ENCODE measurements at places on chromosomes 6 and 20.
A peak's percentile ranks its signal among the peaks of the same experiment; 100 is the strongest.

- no peak for DNase-seq
Measured at GRCh38 chr20:10673176-10673841, 490 bp downstream of the JAG1 start.

DNA sequence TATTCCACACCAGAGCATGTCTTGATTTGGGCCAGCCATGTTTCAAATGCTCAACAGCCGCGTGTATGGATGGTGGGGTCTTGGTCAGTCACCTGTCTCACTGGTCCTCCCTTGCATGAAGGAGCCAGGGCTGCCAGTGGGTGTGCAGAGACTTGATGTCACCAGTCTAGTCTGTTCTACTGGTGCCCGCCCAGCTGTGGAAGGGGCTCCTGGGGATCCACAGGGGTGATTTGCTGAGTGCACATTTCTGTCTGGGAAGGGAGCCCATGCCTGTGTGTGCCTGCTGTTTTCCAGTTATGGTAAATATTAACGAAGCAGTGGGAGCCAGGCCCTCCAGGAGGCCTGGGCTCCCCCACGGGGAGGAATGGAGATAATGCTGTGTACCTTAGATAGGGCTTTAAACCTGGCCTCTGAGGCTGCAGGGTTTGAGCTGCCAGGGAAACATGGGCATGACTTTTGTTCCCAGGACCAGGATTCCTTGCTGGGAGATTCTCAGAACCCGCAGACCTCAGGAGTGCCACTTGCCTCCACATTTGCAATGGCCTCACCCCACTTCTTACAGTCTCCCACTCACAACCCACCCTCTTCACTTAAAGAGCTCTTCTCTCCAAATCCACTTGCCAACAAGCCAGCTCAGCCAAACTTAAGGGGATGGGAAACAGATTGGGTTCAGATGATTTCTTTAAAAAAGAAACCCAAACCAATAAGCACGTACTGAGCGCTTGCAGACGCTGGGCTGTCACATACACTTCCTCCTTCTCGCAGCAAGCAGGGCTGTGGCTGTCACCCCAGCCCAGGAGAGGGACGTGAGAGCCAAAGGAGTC is 54.1 kb downstream of the VEGFA start:
- no peak for DNase-seq

DNA sequence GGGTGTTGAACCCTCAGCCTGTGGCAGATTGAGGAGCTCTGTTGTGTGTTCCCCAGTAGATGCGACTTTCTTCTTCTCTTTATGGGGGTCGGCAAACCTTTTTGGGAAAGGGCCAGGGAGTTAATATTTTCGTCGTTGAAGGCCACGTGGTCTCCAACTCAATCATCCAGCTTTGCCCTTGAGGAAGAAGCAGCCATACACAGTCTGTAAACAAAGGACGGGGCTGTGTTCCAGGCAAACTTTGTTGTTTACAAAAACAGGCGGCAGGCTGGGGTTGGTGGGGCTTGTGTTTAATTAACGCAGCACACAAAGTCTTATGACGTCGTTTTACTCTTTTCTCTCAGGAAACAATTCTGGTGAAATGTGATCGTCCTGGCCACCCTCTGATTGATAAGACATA is 20.2 kb downstream of the KIF25 start:
- no peak for DNase-seq

DNA sequence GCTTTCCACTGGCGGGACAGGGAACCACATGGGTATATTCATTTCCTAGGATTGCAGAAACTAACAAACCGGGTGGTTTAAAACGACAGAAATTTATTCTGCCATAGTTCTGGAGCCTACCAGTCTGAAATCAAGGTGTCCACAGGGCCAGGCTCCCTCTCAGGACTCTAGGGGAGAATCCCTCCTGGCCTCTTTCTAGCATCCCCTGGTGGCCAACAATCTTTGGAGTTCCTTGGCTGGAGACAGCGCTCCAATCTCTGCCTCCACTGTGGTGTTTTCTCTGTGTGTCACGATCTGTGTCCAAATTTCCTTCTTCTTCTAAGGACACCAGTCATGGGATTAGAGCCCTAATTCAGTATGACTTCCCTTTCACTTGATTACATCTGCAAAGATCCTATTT is 95.0 kb downstream of the SCML4 start:
- no peak for DNase-seq

DNA sequence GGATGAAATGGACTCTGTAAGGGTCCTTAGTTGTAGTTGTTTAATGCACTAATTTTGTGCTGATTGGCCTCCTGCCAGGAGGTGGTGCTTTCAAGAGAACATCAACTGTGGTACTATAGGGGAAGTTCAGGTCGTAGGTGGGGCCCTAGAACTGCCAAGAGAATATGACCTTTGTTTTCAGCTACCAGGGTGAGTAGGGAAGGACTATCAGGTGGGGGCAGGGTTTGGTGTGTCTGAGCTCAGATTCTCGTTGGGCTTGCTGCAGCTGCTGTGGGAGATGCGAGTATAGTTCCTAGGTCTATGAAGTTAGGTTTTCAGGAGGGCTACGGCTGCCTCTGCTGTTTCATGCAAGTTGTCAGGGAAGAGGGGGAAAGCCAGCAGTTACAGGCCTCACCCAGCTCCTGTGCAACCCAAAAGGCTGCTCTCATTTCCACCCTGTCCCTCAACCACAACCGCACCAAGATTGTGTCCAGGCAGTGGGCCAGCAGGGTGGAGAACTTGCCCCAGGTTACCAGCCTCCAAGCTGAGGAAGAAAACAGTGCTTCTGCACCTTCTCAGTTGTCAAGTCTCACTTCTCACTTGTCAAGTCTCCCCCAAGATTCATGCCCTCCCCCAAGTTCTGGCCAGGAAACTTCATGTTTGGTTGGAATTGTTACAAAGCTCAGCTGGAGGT is 626.5 kb upstream of the MAP3K7 start:
- no peak for DNase-seq

DNA sequence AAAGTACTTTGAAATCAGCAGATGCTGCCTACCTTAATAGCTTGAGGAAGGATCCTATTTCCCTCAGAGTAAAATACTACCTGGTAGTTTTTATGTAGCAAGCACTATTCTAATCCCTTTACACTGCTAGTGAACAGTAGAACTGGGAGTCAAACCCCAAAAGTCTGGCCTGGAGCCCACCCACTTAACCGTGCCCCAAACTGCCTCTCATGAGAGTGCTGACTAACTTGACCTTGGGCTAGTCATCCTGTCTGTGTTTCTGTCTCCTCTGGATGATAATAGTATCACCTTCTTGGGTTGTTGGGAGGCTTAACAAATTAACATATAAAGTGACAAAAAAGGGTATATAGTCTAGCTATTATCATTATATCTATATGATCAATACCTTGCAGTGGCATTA is 140.5 kb downstream of the RCAN2 start:
- no peak for DNase-seq

DNA sequence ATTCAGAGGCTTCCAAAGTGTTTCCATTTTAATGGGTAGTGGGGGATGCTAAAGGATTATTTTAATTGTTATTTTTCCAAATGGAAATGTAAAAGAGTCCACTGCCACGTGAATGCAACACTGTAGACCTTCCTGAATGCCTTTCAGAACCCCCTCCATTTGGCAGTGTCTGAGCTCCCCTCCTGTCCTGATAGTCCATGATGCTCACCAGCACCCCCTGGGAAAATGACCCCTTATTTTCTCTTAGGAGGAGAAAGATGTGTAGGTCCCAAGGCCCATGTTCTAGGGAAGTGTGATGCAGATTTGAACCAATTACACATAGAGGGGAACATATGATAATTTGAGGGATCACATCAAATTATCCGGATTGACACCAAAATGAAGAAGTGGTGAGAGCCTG is 46.8 kb upstream of the SH3BGRL2 start:
- DNase-seq = no peak

DNA sequence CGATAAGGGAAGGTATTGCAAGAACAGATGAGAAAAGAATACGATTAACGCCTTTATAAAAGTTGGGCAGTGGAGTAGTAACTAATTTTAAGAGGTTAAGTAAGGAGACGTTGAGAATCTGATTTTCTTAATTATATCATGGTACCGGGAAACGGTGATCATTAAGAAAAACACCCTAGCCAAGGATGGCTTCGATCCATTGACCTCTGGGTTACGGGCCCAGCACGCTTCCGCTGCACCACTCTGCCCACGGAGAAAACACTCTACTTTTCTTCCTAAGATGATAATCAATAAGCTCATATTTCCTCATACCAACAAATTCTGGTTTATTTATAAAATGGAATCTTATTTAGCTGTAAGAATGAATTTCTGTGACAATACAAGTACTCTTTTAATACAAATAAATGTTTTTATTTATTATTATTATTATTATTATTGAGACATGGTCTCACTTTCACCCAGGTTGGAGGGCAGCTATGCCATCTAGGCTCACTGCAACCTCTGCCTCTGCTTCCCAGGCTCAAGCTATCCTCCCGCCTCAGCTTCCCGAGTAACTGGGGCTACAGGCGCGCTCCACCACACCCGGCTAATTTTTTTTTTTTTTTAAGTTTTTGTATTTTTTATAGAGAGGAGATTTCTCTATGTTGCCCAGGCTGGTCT is 8.3 kb downstream of the POM121L2 start:
- DNase-seq = no peak

GRCh38 chr6:31898383-31899011 is 999 bp upstream of the EHMT2 start:
- DNase-seq = peak; percentile 59

DNA sequence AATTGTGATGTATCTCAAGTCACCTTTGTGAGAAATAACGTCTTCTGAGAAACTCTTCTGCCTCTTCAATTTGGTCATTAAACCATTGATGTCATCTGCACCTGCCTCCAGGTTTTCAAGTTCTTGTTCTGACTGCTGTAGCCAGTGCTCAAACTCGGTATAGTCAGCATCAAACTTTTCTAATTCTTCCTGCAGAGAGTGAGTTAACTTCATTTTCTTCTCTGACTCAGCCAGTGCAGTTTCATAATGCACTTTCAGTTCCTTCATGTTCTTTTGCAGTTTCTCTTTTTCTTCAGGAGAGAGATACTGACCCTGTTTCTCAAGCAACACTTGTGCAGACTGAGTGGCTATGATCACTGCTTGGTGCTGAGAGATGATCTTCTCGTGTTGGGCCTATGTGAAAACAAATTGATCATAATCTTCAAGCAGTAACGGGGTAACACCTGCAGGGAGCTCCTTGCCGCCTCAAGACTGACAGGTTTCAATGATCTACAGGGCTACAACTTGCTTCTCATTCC is 48.8 kb downstream of the DST start:
- peak; percentile 26 for DNase-seq

DNA sequence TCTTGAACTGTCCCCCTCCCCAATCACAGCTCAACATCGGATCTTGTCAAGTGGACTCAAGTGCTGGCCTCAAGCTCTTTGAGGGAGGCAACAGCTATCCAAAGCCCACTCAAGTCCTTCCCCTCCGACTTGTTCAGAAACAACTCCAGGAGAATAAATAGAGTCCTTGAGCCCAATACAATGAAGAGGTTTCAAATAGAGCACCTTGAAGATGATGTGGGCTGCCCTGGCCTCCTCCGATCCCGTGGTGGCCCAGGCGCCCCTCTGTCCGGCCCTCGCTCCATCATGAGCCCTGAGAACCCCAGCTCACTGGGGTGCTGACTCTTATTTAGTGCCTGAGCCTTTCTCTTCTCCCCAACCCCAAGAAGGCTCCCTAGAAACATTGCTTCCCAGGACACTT is 164.3 kb upstream of the PMEPA1 start:
- no peak for DNase-seq

- no peak for DNase-seq
Measured at GRCh38 chr6:81480139-81480538, 272.3 kb downstream of the TENT5A start.

- no peak for DNase-seq
Measured at GRCh38 chr20:34705397-34706301, 1.5 kb downstream of the TP53INP2 start.

DNA sequence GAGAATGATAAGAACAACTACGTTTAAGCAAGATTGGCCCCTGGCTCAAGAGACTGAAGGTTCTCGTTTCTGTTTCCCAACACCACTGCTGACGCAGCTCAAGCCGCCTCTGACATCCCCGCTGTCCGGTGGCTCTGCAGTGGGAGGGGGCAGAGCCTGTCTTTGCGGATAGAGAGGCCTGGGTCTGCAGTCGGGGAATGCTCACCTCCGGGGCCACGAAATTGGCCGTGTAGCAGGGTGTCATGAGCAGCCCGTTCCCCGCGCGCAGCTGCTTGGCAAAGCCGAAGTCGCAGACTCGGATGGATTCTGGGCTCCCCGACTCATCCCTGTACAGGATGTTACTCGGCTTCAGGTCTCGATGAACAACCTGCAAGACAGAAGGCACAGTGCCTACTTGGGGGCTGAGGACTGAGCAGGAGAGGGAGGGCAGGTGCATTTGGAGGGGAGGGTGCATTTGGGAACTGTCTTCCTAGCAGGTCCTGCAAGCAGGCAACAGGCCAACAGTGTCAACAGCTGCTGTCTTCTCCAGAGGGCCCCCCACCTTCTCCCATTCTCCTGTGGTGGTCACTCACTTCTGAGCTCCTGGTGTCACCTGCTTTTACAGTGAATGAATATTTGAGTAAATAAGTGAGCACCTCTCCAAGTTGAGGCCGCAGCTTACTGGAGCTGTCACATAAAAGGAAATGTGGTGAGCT is 40.5 kb upstream of the MPC1 start:
- no peak for DNase-seq

DNA sequence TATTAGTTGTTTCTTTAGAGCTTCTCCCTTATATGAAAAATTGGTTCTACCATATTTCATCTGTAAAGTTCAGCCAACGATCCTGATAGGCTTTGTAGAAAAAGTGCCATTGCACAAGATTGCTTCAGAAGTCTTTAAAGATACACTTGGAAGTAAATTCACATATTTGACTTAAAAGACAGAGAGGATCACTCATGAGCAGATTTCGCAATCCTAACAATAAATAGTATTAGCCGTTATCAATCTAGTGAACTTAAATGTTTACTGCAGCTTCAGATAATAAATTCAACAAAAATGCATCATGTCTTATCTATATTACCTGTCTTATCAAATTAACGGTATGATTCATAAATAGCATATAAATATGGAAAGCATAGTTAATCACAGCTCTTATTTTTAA is 8.7 kb upstream of the SLC17A4 start:
- DNase-seq = no peak

GRCh38 chr6:125950293-125950692 is 6.3 kb upstream of the HINT3 start:
- DNase-seq = no peak

DNA sequence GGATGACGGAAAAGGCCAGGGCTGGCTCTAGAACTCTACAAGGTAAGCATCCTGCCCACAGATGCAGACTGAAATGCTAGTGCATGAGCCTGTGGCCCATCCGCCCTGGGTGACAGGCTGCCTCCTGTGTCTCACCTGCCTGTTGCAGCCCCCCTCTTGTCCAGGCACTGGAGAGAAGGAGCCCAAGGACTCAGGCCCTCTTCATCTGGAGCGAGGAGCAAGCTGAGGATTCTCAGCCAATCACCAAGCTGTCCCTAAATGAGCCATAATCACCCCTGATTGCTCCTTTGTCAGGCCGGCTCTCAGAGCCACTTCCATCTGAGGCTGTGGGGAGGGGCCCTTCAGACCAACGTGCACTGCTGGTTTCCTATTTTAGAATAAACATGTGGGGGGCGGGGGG is 10.0 kb upstream of the SLC32A1 start:
- no peak for DNase-seq

GRCh38 chr6:133435065-133435728 is 194.0 kb downstream of the EYA4 start:
- DNase-seq = no peak

GRCh38 chr6:134061440-134061839 is 9.0 kb upstream of the SLC2A12 start:
- DNase-seq = no peak

- no peak for DNase-seq
Measured at GRCh38 chr6:150492941-150493340, 106.7 kb upstream of the PLEKHG1 start.

- no peak for DNase-seq
Measured at GRCh38 chr6:132017942-132018341, 66.8 kb upstream of the CCN2 start.

GRCh38 chr20:36066777-36067176 is 87.8 kb upstream of the EPB41L1 start:
- DNase-seq = no peak

All from GM19239 (cell line).